ENCODE measurements at places on chromosomes 12 and 14. TPM values are rescaled to one million over a fixed set of nuclear protein-coding genes. Genes with fewer than 3 reads are reported as not detected.

- DNase-seq, result no peak
These were observed 24.9 kb upstream of the C2CD5 start for GRCh38 chr12:22569253-22569652.

- DNase-seq, result peak; percentile 68
These were observed 8.4 kb downstream of the FAR2 start for GRCh38 chr12:29157486-29157946.

MUCL1 gene
- not detected for total RNA-seq

DNA sequence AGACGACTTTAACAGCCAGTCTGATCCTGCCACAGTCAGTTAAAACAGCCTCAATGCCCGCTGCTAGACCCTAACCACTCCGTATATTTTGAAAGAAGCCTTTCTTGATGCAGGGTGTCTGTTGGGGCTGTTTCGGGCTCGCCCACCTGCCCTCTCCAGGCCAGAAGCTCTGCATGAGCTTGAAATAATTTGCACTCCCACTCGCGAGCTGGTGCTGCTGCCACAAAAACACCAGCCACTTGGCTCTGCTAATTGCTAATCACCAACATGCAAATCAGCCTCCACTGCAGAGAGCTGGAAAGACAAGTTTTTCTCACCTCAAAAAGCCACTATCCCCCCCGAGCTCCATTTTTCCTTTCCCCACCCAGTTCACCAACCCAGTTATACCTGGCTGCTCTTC is 15.5 kb downstream of the BAZ2A start:
- DNase-seq, result no peak

RERG gene
- not detected for total RNA-seq

GRCh38 chr12:9626821-9627220 is 19.1 kb upstream of the KLRB1 start:
- no peak for DNase-seq

ANO6 gene
- 18.1 TPM for total RNA-seq

DNA sequence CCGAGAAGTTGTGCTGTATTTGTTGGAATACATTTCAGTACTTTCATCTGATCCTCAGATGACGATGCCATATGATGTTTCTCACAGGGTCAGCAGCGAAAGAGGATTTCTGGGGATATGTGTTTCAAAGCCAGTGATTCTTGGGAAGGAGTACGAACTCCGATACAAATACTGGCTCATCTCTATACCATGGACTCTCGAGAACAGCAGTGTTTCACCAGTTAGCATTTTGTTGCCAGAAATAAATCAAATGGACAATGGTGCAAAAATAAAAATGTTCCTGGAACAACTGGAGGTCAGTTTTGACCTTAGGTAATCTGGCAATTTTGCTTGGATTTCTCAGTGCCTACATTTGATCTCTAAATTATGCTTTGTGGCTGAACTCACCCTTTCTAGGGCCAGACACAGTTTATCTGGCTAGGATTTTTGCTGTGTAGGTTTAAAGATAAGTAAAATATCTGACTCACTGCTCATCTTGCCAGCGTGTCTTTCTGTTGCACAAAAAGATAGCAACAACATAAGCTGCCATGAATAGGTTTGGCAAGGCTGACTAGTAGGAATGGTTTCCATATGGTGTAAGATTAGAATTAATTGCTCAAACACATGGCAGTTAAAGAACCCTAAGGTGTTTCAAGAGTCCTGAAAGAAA is 11.0 kb upstream of the MGP start:
- DNase-seq, result no peak

BICDL1 gene
- 5.8 TPM for total RNA-seq

AGAP2 gene
- 0.23 TPM for total RNA-seq

SYCP3 gene
- total RNA-seq, result not detected

PDE3A gene
- 2.0 TPM for total RNA-seq

PNMA1 gene
- 36.7 TPM for total RNA-seq

DNA sequence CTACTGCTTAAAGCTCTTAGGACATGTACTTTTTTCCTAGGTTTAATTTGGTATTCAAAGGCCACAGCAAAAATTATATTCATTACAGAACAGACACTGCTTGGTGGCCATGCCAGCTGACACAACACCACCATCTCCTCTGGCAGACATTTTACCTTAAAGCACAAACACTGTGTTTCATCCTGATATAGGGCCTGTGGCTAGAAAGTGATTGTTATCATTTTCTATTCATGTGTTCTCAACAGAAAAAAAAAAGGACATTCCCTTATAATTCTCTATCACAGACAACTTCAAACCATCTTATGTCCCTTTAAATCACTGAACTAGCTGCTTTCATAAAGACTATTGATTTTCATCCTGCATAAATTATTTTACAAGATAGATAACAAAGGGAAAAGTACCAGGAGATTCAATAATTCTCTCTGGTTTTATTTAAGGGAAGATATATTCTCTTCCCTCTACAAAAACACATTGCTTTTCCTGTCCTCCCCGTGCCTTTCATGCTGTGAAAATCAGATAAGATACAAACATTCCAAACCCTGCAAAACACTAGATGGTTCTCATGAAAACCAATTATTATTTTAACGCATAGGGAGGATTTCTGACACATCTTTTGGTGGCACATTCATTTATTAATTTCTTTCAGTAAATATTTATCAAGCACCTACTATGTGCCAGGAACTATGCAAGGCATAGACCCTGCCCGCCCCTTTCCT is 139.3 kb upstream of the TMCC3 start:
- no peak for DNase-seq

- DNase-seq, result no peak
These were observed 972 bp upstream of the DCTN2 start for GRCh38 chr12:57548013-57548315.

DNA sequence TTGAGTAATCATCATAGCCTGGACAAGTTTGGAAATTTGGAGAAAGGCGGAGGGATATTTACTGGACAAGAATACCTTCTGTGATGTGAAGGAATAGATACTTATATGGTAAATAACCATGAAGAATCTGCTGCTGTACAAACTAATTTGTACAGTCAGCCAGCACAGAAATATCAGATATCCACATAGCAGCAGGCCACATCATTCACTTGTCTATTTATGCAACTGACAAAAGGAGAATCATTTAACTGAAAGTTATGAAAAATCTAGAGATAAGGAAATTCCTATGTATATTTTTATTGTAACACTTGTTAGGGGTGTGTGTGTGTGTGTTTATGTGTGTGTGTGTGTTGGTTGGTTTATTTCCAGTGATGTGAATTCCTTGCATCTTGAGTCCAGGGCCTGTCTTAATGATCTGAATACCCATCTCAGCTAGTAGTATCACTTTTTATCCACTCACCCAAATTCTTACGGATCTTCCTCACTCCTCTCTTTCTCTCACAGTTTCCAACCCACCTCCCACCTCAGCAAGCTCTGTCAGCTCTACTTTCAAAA is 10.5 kb upstream of the LRIG3 start:
- no peak for DNase-seq

GRCh38 chr14:71536015-71536740 is 396.1 kb upstream of the RGS6 start:
- no peak for DNase-seq

- DNase-seq, result no peak
These were observed 9.8 kb downstream of the DLK1 start for GRCh38 chr14:100736269-100737180.

- no peak for DNase-seq
These were observed 278.3 kb downstream of the ALG10 start for GRCh38 chr12:34300376-34301250.

CD63 gene
- total RNA-seq, result 869 TPM

GRCh38 chr12:87266305-87266704 is 762.9 kb downstream of the C12orf50 start:
- peak; percentile 44 for DNase-seq

ABCD2 gene
- not detected for total RNA-seq

GRCh38 chr14:61710853-61711817 is 15.8 kb downstream of the HIF1A start:
- peak; percentile 82 for DNase-seq

DNA sequence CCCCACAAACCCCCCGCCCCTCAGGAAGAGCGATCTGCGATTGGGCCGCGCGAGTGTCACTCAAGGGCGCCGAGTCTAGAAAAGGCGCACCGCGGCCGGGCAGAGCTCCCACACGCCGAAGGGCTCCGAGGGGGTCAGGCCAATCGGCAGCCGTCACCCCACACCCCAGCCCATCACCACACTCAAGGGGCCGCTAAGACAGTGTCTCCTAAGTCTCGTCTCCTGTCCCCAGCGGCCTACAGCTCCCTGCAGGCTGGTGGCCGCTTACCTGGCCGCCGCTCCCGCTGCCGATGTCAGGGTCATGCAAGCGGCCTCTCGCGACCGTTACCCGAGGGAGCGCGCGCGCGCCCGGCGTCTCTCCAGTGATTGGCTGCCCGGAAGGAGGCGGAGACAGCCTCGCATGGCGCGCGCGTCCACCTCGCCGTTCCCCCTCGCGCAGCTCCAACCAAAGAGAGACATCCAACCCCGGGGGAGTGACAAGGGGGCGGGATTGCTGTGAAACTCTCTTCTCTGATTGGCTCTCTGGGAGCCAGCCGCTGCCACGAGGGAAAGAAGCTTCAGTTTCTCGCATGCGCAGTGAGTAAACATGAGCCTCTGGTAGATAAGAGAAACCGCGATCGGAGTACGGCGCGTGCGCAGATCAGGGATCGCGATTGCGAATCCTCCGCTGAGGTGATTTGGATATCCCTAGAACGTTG is at the start of the genes MPHOSPH9 and MTRFR:
Gene MPHOSPH9, minus strand, starts transcription at position 335 of the 698 bp plus-strand sequence. CDS start 2,777 bp downstream, outside the sequence.
Gene MTRFR, plus strand, starts transcription at position 630 of the 698 bp plus-strand sequence. CDS start 20,239 bp downstream, outside the sequence.
- DNase-seq, result peak; percentile 99

DNA sequence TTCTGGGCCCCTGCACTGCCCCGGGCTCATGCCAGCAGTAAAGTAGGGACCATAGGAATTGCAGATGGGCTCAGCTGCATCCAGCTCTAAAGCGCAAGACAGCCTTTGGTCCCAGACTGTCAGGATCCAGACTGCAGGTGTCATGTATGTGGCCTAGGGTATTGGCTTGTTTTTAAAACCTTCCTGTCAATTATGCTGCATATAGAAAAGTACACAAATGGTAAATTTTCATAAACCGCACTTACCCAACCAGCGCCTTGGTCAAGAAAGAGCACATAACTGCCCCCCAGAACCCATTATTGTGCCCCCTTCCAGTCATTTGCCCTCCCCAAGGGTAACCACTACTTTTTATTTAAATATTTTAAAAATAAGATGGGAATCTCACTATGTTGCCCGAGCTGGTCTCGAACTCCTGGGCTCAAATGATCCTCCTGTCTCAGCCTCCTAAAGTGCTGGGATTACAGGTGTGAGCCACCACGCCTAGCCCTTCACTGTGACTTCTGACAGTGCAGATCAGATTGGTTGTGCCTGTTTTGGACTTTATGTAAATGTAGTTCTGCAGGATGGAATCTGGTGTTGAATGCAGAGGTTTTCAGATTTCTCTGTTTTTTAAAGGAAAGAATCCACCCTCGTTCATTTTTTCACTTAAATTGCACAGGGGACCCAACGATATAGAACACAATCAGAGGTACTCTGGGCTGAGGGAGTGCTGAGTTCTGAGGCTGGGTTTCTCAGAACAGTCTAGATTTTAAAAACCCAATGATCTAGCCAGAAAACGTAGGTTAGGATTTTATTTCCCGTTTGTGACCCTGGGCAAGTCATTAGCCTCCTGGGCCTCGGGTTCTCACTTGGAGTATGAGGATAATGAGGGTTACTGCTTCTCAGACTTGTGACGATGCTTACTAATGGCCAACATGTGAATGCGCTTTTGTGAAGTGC is 6.7 kb downstream of the NR4A1 start:
- DNase-seq, result no peak

IRAK3 gene
- not detected for total RNA-seq

POTEM gene
- not detected for total RNA-seq

SMOC1 gene
- not detected for total RNA-seq

GRCh38 chr12:71448150-71448581 is 8.6 kb downstream of the LGR5 start:
- no peak for DNase-seq

- peak; percentile 79 for DNase-seq
These were observed 14.2 kb upstream of the PLXNC1 start for GRCh38 chr12:94133964-94134795.

NRXN3 gene
- total RNA-seq, result 1.7 TPM

GRCh38 chr12:109126784-109127183 is 10.4 kb downstream of the ACACB start:
- no peak for DNase-seq

DNA sequence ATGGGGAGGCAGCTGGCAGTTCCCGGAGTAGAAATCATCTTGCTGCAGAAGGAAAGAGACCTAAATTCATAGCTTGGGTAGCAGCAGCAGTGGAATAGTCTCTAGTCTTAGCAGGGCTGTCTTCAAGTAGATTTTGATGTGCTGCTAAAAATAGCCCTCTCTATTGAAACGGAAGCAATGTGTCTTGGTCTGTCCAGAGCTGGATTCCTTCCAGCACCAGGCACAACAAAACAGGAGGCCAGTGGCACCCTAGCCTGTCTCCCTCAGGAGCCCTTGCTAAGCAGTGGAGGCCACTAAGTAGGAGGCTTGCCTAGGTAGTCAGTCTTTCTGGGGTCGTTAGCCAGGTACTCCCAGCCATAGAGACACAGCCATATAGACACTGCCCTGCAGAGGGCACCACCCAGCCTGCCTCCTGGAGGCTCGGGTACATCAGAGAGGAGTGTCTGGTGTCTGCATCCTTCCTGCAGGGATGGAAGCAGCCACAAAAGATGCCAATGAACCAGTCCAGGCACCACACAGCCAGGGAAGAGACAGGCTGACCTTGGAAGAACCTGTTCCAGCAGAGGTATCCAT is 97.5 kb downstream of the CRACR2A start:
- peak; percentile 42 for DNase-seq

DNA sequence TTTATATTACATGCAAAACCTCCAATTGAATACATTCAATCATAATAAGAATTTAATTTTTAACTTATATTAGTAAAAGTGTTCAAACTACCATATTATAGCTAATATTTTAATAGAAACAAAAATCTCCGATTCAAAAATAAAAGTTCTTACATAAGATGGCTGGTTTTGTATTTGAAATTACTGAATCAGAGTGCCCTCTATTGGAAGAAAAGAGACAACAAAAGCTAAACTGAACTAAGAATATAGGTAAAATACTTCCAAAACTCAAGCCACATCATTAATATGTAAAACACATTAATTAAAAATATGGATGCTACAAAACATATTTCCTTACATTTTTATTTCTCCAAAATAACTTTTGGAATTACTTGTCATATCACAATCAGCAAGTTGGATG is 120.3 kb downstream of the GARIN6 start:
- DNase-seq, result peak; percentile 53

- no peak for DNase-seq
These were observed 664.6 kb upstream of the FOXG1 start for GRCh38 chr14:28102001-28102400.

GRCh38 chr12:101044512-101045059 is 165.5 kb downstream of the SLC5A8 start:
- no peak for DNase-seq

- no peak for DNase-seq
These were observed 72.8 kb upstream of the SAV1 start for GRCh38 chr14:50740856-50741255.

- no peak for DNase-seq
These were observed 27.6 kb downstream of the LEMD3 start for GRCh38 chr12:65196762-65197567.

GRCh38 chr12:70628701-70629480 is 8.3 kb downstream of the PTPRB start:
- peak; percentile 20 for DNase-seq

CCDC38 gene
- not detected for total RNA-seq
